ENCODE measurements at places on chromosomes 11 and 22.

GRCh38 chr11:15936011-15936410 lies 420.3 kb downstream of the SOX6 start:
- DNase-seq = no peak

- no peak for DNase-seq
Measured at GRCh38 chr22:43155789-43156188, 4.4 kb downstream of the TSPO start.

DNA sequence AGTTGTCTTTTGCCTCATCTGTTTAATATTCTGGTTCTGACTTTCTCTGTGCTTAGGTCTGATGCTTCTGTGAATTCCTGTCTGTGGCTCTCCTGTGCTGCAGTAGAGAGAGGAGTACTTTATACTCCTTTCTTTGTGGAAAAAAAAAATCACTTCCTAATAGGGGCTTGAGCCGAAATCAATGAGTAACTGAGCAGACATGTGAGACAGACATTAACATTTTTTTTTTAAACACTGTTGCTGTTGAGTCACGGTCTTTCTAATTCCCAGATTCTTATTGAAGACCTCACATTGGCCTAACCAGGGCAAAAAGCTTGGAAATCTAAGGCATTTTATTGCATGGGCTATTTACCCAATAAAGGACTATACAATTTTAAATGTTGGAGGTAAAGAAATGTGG lies 86.1 kb downstream of the GRM5 start:
- DNase-seq = no peak

DNA sequence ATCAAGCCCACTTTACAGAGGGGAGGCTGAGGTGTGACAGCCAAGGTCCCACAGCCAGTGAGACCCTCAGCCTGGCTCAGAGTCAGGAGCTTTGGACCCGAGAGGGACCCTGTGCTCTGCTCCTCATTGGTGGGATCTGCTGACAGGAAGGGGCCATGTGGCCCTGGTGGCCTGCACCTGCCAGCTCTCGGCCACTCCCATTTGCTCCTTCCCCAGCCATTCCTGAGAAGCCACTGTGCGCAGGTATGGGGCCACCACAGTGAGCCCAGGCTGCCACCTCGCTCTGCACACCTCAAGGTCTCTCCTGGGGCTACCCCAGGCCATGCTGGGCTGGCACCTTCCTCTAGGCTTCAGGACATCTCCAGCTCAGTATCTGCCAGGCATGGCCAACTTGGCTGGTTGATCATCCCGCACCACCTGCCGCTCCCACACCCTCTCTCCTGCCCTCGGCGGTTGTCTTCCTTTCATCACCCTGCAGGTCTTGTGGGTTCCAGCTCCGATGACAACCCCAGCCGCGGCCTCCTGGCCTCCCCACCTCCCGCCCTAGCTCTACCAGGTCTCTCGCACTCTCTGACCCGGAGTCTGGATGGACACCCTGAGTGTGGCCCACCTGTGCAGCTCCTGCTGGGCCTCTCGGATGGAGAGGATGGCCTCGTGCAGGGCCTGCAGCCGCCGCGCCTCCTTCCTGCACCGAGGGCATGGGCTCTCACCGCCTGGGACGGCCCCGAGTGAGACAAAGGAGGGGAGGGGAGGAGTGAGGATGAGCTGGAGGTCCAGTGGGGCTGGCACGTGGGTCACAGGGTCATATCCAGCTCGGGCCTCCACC lies 32.2 kb upstream of the CARS1 start:
- DNase-seq = no peak

GRCh38 chr22:37601540-37602442 lies 6.8 kb upstream of the GGA1 start:
- no peak for DNase-seq

DNA sequence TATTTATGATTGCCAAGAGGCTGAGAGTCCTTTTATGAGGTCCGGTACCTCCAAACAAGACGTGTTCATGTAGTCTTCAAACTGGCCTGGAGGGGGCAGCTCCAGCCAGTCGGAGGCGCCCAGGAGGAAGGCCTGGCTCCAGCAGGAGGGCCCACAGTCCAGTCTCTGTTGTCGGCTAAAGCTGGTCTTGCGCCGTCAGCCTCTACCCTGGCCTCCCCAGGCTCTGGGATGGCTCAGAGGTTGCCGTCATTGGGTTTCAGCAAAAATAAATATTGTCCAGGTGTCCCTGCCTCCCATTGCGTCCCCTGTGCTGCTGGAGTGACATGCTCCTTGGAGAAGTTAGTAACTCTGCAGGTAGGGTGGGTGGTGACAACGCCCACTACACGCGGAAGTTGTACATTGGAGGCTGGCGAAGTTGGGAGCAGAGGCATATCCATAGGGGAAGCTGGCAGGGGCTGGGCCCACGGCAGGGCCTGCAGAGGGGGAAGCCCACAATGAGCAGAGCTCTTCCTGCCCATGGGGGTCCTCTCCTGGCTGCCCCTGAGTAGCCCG lies 1.0 kb upstream of the SLC25A1 start:
- peak; percentile 51 for DNase-seq

- no peak for DNase-seq
Measured at GRCh38 chr11:60570970-60571369, 55.8 kb downstream of the MS4A13 start.

GRCh38 chr11:43962383-43963278 lies 20.2 kb downstream of the C11orf96 start:
- DNase-seq = no peak

GRCh38 chr11:64466115-64466718 lies 107.3 kb downstream of the RPS6KA4 start:
- DNase-seq = no peak

- peak; percentile 44 for DNase-seq
Measured at GRCh38 chr11:34492806-34493414, 20.7 kb downstream of the ELF5 start.

DNA sequence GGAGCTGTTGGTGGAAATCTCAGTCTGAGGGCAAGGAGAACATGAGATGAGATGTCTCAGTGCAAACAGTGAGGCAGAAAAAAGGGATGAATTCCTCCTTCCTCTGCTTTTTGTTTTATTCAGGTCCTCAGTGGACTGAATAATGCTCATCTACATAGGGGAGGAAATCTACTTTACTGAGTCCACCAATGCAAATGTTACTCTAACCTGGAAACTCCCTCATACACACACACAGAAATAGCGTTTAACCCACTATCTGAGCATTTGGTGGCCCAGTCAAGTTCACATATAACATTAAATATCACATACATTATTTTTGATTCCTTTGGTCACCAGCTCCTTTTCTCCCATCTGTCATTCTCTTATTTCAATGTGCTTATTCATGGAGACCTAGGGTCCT lies 418.8 kb downstream of the TMEM135 start:
- no peak for DNase-seq

DNA sequence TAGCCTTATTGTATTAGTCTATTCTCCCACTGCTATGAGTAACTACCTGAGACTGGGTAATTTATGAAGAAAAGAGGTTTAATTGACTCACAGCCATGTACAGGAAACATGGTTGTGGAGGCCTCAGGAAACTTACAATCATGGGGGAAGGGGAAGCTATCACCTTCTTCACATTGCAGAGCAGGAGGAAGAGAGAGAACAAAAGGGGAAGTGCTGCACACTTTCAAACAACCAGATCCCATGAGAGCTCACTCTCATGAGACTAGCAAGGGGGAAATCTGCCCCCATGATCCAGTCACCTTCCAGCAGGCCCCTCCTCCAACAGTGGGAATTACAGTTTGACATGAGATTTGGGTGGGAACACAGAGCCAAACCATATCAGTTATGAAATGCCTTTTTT lies 179.4 kb downstream of the ARHGAP42 start:
- no peak for DNase-seq

DNA sequence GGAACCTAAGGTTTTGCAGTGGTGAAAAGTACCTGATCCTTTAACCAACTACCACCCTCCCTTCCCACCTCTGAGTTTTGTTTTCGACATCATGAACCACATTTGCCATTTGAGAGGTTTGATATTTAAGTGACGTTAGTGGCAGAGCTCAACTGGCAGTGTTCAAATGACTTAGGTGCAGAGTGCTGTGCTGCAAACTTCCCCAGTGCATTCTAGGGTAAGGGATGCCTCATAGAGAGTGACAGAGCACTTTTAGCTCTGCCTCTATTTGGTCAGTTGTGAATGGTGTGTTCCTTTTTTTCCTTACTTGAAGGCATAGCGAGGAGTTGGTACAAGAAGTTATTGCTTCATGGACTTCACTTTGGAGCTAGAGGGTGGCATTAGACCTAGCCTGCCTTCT lies 9.4 kb downstream of the BMAL1 start:
- DNase-seq = peak; percentile 24

DNA sequence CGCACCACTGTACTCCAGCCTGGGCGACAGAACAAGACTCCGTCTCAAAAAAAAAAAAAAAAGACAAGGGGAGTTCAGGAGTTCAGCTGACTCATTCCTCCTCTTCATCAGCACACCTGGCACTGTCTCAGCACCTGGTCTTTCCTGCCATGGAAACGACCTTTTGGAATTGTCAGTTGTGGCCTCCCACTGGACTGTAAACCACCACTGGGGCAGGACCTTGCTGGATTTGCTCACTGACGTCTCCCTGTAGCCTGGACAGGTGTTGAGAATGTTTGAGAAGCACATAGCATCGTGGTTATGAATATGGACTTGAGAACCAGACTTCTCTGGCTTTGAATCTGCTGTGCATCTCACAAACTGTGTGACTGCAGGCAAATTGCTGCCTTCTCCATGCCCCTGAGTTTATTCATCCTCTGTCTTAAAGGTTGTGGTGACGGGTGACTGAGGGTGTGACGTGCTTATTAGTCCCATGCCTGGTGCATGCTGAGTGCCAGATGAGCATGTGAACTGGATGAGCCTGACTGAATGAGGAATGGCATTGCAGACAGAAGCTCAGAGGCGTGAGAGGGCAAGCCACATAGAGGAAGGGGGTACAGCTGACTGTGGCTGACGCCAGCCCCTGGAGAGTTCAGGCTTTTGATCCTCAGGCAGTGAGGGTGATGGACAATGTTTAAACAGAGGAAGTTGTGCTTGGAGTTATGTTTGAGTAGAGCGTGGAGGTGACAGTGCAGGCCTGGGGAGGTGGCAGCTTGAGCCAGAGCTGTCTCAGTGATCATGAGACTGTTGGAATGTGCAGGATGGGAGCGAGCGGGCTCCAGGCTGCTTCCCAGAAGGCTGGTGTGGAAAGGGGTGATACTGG lies 12.7 kb downstream of the TOM1 start:
- DNase-seq = no peak

DNA sequence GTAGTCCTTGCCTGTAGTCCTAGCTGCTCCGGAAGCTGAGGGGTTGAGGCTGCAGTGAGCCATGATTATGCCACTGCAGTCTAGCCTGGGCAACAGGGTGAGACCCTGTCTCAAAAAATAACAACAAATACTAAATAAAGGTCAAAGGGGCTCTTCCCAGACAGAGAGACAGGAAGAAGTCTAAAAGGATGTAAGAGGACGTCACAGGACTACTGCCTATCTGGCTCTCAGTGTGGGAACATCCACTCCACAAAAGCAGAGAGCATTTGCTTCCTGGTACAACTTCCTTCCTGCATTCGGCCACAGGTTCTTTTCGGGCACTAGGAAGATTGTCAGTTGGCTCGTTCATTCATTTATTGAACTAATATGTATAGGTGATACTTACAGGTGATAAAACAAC lies 110.6 kb downstream of the SGSM3 start:
- no peak for DNase-seq

- DNase-seq = no peak
Measured at GRCh38 chr11:83611031-83611430, 324.9 kb upstream of the CCDC90B start.

DNA sequence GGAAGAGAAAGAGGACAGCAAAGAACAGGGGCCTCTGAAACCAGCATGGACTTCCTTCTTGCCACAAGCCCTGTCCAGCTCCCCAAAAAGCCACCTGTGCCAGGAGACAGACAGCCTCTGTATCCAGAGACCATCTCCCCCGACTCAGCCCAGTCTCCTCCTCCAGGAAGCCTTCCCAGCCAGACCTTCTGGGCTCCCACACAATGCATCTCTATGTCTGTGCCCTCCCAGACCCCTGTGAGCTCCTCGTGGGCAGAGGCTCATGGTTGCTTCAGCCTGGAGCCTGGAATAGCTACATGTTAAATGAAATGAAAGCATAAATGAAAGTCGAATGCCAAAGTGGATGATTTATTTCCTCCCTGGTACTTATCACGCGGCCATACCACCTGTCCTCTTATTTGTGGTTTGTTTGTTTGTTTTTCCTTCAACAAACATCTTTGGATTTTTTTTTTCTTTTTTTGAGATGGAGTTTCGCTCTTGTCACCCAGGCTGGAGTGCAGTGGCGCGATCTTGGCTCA lies 7.3 kb upstream of the ARAP1 start:
- no peak for DNase-seq

- DNase-seq = no peak
Measured at GRCh38 chr22:29334696-29335344, 19.3 kb upstream of the RASL10A start.

- peak; percentile 60 for DNase-seq
Measured at GRCh38 chr22:22357024-22357883, 112.7 kb downstream of the VPREB1 start.

GRCh38 chr11:16902182-16902581 lies 112.0 kb downstream of the PLEKHA7 start:
- DNase-seq = no peak

Measured in CD4-positive, alpha-beta T cell treated with Interleukin-15 for 4 hours (primary cell).